ENCODE measurements at places on chromosomes 4 and X.

- no peak for DNase-seq
Measured at GRCh38 chr4:4247696-4248028, 361 bp downstream of the TMEM128 start.

- DNase-seq: no peak
Measured at GRCh38 chrX:85115252-85115651, 111.6 kb downstream of the APOOL start.

DNA sequence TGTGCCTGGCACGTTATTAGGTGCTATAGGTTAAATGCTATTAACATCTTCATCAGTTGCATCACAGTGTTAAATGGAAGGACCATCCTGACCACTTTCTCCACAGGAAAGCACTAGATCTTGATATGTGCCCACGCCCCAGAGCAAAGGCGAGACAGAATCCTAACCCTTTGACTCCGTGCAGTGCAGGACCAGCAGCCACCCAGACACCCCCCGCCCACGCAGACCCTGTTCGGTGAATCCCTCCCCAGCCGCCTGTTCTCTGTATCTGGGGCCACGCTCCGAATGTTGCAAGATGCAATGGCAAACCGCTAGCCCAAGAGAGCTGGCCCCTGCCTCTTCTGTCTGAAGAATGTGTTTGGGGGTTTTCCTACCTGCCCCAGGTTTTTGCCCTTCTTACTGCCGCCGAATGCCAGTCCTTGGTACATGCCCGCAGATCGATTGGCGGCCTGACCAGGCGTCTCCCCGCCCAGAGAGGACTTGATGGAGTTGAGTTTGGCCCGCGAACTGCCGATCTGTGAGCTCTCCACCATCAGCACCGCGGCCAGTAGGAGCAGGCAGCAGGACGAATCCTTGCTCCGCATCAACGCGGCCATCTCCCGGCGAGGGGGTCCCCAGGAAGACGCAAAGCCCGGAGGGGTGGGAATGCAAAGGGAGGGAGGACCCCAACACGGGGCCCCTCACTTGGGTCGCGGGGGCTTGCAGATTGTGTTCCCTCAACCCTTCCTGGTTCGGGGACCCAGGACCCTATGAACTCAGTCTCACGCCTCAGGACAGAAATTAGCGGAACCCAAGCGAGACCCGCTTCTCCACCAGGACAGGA is 906 bp downstream of the DKK2 start:
- no peak for DNase-seq

GRCh38 chr4:109410226-109410625 is 23.4 kb upstream of the SEC24B start:
- DNase-seq: no peak

DNA sequence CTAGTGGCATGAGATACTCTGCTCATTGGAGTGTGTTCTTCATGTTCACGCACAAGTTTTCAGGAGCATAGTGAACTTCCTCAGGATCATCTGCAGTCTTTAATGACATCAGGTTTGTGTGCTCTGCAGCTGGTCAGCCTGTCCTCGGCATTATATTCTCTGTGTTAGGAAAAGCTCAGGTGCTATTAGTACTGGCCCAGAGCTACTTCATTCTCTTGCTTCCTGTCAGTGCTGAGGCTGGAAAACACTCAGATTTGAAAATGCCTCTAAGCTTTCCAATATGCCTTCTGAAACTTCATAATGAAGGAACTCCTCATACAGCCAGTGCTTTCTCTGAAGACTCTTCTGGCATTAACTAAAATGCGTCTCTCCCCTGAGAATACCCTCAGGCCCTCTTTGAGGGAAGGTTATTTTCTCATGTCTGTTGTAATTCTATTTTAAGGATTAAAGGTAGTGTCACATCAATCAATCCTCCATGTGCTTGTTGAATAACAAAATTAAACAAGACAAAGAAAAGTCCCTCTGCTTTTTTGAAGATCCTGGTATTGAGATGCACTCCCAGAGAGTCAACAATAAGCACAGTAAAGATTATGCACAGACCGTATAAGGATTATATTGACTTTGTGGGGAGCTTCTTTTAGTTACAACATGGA is 666.4 kb downstream of the ADGRL3 start:
- DNase-seq: no peak

DNA sequence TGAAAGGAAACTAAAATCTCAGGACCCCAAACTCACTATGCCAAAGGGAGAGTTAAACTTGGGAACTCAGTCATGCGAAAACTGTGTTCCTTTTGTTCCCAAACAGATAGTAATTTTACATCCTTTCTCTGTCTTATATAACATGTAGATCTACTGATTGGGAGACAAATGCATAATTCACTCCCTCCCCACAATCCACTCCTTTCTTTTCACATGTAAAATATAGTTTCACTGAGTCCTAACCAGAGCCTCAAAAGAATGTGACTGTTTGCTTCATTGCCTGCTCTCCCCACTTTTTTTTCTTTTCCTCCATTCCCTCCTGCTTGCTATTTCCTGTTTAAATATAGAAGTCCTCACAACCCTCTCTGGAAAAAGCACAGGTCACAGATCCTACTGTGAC is 699.3 kb upstream of the ADGRL3 start:
- DNase-seq: no peak

DNA sequence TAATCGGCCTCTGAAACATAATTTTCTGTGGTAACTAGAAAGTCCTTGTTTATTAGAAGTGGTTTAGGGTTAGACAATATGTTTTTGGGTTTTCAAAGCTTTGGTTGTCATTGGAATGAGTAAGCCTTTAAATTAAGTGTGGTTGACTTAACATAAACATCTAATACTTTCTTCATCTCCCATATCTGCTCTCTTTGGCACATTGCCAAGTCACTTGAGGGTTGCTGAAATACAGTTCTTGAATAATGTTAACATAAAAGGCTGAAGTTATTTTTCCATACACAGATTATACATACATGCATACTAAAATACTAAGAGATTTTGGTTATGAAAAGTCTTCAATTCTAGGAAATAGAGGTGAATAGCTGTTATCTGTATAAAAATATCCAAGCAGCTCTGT is 241.7 kb upstream of the BMP3 start:
- DNase-seq: peak; percentile 12

DNA sequence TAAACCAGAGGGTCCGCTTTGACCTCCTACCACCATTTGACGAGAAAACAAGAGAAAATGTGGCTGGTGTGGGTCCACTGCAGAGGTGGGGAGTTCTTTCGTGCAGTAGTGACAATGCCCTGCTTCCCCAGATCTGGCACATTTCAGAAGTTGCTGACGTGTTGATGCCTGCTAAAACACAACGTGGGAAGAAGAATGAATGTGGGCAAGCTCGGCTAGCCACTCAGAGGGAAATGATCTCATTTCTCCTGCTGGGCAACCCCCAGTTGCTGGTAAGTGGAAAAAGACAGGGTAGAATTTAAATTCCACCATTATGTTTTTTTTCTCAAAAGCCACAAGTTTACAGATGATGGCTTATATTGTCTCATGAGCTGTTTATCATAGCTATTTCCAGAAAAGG is 77.9 kb downstream of the LUZP4 start:
- DNase-seq: no peak

DNA sequence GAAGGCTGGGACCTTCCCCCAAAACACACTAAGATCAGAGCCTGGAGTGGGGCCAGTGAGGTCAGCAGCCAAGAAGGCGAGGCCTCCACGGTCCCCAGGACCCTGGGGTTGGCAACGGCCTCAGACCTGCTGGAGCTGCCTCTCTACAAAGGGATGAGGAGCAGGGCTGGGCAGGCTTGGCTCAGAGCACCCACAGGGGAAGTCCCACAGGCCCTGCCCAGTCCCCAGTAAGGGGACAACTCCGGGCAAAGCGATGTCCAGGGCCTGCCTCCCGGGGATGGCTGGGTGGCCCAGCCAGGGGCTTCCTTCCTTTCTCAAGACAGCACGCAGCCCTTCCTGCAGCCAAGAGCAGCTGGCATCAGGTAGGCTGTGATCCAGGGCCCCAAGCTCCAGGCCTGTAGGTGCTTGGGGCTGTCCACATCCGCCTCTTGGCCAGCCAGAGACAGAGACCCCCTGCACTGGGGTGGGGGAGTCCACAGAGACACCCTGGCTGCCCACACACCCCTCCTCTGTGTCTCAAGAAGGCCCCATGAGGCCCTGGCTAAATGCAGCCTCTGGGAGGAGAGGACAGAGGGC is 5.7 kb downstream of the MXD4 start:
- DNase-seq: no peak

DNA sequence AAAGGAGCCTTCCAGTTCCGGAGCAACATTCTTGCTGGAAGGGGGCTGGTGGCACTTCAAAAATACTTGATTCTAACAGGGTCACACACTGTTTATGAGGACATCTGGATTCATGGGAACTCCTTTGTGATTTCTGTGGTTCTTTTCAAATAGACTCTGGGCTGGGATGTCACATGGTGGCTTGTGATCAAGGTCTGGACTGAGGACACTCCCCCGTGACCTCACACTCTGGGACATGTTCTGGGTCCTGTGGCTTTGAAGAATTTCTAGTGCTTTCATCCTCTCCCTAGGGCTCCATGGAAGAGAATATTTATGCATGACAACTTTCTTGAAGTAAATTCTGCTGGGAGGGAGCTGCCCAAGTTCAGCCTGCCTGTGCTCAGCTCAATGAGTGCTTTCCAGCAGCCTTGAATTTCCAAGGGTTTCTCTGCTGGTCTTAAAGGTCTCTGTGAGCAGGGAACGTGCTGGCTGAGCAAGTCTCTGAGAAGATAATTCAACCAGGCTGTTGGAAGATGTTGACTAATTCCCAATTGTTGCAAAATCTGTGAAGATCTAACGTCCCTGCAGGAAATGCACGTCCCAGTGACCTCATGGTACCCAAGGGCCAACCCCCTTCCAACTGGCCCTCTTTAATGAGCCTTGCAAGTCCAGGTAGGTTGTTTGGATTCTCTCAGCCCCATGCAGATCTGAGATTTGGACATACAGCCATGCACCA is 36.3 kb downstream of the GPR143 start:
- no peak for DNase-seq

DNA sequence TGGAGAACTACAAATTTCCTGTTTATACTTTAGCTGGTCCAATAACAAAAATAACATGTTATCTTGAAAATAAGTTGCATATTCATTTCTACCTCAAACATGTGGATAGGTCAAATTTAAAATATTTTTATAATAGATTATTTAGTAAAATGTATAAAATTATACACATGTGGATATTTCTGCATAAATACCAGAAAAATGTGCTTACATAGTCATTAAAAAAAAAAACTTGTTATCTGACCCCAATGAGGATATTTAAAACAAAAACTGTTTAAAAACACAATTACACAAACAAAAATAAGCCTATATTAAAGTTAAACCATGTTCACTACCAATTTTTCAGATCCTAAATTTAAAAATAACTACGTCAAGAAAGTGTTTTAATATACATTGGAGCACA is 28.1 kb downstream of the FBXO8 start:
- no peak for DNase-seq

DNA sequence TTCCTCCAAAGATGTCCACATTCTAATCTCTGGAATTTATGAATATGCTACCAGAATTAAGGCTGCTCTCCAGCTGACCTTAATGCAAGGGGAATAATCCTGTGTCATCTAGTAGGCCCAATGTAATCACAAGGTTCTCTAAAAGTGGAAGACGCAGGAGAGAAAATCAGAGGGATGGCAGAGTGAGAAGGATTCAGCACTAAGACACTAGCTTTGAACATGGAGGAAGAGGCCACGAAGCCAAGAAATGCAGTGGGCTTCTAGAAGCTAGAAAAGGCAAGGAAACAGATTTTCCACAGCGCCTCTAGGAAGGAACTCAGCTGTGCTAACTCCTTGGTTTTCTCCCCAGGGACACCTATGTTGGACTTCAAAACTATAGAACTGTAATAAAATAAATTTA is 240.7 kb upstream of the TRAM1L1 start:
- no peak for DNase-seq

DNA sequence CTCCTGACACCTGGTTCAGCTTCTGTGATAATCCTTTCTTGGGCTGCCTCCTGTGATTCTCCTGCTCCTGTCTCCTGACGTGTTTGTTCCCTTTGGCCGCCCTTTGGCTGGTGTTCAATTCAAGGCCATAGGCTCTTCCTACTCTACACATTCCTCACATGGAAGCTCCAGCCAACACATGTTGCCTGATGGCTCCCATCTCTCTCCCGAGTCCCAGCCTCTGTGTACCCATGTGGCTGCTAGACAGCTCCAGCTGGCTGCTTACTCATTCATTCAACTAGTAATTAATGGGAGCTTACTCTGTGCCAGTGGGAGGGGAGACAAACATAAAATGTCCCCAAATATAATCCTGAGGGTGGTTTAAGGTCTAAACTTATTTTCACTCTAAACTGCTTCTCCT is 9.2 kb upstream of the MED28 start:
- no peak for DNase-seq

- DNase-seq: no peak
Measured at GRCh38 chr4:2354760-2355159, 63.7 kb downstream of the ZFYVE28 start.

GRCh38 chrX:108173874-108174273 is 82.3 kb downstream of the ATG4A start:
- no peak for DNase-seq

DNA sequence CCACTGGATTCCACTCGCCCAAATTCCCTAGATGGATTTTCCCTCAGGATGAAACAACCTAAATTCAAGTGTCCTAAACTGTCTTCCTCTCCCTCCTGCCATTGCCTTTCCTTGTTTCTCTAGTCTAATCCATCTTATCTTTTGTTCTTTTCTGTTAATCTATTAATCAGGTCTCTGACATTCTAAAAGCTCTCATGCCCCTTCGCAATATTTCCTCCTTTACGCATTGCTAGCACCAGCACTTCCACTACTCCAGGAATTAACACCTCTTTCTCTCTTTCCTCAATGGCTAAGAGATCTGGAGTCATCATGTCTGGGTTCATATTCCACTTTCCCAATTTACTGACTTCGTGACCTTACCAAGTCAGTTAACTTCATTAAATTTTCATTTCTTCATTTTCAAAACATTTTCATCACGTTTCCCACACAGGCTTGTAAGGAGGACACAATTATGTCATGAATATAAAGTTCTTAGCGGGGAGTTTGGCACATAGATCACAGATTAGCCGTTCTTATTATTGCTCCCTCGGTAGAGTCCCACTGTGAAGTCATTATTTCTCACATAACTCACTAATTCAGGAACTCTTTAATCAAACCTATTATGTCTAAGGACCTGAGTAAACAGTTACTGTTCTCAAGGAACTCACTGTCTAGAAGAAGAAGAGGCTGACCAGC is 45.3 kb downstream of the FAT4 start:
- DNase-seq: no peak

Measured in LoVo (cell line).